ENCODE measurements at places on chromosomes 3 and 15.

- DNase-seq = no peak
Measured at GRCh38 chr3:57943525-57944495, 64.4 kb upstream of the FLNB start.

DNA sequence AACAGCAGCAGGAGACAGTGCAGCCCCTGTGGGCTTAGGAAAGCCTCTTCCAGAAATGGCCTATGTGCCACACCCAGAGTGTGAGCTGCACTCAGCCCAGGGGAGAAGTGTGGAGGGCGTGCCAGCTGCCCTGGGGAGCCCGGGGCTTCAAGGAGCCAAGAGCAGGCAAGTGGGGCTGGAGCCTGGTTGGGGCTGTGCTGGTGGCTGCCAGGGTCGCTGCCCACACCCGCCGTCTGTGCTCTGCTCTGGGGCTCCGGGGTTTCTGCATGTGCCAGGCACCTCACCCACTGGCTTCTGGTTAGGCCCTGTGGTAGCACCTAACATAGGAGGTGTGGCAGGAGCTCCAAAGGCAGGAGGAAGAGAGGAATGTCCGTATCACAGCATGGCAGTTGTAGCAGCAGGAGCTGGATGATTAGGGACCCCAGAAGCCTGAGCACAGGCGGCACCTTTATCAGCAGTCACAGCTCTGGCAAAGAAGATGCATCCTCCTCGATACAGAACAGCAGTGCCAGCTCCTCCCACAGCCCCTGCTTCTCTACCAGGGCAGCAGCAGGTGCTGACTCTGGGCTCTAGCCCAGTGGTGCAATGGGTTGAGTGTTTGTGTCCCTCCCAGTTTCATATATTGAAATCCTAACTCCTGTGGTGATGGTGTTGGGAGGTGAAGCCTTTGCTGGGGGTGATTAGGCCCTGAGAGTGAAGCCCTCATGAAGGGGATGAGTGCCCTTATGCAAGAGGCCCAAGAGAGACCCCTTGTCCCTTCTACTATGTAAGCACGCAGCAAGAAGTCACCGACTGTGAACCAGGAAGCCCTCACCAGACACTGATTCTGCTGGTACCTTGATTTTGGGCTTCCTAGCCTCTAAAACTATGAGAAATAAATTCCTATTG, 70.0 kb upstream of the KLF13 start:
- no peak for DNase-seq

DNA sequence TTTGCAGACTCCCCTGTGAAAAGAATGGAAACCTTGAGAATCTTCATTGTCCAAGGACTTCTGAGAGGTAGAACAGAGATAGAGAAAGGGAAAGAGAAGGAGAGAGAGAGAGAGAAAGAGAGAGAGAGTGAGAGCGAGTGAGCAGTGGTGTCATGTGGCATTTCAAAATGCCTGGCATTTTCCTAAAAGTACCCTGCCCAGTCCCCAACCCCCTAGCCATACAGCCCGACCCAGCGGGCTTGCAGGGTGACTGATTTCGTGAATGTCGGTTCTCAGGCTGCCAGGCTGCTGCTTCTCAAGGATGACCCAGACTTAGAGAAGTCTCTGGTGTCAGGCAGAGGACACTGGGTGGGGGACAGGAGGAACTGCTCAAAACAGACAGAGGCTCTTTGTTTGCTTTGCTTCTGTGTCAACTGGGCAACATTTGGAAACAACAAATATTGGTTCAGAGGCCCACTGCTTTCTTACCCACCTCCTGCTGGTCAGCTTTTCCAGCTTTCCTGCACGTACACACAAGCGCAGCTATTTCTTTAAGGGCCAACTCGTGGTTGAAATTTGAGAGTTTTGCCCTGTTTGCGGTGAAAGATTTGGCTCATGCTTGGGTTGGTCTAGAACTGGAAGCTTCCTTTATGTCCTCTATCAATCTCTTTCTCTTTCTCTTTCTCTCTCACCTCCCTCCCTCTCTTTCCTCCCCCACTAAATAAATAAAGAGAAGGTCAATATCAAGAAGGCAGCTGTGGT, 3.7 kb upstream of the TF start:
- no peak for DNase-seq

DNA sequence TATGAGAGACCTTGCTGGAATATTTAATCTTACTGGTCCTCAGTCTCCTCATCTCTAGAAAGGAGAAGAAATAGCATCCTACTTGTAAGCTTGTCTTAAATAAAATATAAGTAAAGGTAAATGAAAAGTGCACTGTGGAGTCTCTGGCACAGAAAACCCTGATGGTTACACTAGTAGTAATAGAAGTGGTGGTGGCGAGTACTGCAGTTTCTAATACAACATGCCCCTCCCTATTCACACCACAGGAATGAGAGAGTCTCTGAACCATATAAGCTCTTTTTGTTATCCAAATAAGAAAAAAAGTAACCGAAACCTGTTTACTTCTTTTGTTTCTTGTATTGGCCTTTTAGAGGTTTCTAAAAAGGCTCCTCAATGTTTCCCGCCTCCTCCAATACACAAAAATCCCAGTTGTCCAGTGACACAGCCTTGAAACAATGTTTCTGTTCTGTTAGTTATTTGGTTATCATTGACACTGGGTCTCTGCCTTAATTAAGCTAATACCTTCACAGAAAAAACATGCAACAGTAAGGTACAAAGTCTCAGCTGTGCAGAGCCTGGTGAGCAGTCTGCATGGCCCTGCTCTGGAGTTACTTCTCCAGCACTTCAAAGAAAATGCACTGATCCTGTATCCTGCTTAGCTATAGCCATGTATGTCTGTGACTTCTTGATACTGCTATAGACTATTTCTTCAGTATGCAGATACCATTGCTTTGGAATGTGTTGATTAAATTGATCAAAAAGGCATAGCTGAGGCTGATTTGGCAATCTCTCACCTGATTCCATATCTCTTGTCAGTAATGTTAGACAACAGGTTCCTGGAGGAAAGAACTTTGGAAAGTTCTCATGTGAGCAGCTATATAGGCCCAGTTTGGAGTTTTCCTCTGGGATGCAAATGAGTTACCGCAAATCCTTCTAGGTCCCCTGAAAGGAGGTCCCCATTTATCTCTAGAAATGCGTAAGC, 315.6 kb upstream of the IL12A start:
- no peak for DNase-seq

- no peak for DNase-seq
Measured at GRCh38 chr3:80983753-80984152, 777.7 kb downstream of the GBE1 start.

DNA sequence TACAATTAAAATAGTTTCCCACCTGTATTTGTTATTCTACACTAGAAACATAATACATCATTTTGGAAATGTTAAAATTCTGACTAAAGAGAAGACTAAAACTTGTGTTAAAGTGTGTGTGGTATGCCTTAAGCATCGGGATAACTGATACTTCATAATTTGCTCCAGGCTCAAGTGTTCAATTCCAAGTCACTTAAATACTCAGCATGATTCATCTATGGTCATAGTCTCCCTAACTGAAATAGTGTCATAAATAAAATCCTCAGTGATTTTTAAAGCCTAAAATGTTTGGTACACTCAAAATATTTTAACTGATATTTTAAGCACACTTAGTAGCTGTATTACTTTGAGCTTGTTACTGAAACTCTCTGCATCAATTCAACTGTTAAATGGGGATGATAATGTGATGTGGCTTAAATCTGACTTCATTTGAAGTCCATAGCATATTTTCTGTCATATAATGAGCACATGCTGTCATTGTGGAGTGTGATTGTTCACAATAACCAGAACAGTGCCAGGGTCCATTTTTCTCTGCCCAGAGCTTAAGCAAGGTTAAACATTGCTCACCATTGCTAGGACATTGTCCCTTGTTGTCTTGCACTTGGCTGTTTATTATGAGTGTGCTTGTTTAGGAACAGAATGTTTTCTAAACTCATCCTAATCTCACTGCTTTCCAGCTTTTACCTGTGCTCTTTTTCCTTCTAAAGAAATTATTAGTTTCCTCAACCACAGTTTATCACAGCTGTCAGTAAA, 122.2 kb downstream of the KLHL25 start:
- DNase-seq = no peak

- DNase-seq = peak; percentile 56
Measured at GRCh38 chr15:31867536-31868442, 162.5 kb upstream of the CHRNA7 start.

DNA sequence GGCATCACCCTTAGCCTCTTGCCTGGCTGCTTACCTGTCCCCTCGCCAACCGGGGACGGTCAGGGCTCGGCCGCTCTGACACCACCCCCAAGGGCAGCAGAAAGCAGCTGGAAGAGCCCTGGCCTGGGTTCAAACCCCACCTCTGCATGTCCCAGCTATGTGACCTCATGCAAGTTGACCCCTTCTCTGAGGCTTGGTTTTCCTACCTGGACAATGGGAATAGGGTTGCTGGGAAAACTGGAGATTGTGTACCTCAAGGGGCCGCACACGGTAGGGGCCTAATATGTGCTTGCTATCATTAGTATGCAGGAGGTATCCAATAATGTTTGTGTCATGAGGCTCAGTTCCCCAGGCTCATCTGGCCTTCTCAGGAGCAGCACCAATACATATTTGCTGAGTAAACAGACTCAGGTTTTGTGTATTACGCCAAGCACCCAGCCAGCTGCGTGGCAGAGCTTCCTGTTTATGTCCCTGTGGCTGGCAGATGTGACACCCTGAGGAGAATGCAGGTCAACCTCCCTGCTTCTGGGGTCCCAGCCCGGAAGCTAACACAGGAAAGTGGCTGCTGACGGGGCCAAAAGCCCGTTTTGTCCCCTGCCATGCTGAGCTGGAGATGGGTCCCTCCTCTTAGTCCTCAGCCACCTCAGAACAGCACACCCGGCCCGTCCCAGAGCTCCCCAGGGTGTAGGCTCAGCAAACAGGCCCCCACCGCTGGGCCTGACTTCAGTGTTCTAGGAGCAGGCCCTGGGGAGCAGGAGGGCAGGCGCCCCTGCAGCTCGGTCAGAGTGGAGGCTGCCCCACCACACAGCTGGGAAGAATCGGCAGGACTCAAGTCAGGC, 29.7 kb downstream of the PLXND1 start:
- peak; percentile 80 for DNase-seq

- peak; percentile 42 for DNase-seq
Measured at GRCh38 chr3:112555535-112556170, 6.1 kb downstream of the ATG3 start.

GRCh38 chr15:91445695-91446228, 345.7 kb downstream of the SV2B start:
- DNase-seq = no peak

DNA sequence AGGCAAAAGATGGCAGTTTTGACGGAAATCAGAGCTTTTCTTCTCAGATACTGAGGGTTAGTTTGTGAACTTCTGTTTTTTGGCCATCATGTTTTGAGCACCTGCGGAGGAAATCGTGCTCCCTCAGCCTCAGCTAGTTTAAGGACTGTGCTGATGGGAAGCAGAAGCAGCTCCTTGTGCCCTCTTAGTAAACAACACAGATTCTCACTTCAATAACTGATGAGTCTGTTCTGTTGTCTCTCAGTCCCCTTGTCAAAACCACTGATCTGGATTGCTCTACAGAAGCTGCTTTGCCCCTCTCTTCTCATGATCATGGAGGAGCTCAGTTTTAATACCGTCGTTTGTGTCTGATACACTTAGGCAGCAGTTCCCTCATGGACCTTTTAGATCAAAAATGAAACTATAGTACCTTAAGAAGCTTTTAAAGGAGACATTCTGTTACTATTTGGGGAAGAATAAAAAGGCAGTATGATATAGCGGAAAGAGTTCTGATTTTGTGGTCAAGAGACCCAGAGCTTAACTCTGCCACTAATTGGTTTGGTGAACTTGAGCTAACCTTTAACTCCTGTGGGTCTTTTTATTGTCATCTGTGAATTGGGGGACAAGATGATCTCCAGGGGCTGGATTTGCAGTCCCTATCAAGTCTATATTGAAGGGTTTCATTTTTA, 152.6 kb downstream of the BBX start:
- DNase-seq = no peak

DNA sequence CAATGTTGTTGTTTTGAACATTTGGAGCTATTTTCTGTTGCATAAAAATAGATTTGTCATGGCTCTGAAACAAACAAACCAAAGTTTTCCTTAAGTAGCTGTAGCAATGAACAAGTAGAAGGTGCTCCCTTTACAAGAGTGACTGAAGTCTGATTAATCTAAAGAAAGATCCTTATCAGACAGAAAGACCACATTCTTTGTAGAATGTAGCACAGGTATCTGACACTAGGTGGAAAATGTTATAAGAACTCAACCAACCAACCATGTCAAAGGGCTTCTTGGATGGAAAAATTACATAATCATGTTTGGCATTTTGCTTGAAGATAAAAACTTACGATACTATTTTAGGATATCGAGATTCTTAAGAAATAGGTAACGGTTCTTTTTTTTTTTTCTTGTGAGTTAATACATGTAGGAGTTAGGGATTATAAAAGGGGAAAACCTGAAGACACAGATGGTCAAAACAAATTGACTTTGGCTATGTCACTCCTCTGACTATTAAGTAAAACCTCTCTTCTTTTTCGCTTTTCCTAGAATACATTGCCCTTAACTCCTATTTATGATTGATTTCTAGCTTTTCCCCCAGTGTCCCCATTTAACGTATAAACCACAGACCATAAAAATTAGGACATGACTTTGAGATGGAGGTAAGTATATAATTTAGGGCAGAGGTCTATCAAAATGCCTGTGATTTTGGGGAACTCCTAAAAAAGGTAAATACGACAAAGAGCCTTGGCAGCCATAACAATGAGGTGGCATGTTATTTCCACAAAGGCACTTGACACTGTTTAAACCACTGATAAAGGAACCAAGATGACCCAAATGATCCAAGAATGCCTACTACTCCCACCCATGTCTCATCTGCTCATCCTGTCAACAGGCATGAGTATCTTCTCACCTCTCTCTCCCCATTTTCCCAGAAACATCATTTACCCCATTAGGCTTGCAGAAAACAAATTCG, 72.0 kb downstream of the CCR4 start:
- no peak for DNase-seq

DNA sequence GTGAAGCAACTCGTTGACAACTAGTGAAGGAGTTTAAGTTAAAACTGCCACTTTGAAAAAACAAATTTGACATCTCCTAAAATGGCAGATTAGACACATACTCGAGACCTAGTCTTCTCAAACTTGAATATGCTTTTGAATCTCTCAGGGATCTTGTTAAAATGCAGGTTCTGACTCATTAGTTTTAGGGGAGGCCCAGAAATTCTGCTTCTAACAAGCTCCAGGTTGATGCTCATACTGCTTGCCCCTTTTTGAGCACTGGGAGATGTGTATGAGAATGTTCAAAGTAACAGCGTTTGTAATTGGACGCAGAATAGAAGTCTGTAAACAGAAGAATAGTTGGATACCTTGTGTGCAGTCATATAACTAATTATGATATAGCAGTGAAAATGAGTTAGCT, 1.6 kb downstream of the C3orf38 start:
- no peak for DNase-seq

DNA sequence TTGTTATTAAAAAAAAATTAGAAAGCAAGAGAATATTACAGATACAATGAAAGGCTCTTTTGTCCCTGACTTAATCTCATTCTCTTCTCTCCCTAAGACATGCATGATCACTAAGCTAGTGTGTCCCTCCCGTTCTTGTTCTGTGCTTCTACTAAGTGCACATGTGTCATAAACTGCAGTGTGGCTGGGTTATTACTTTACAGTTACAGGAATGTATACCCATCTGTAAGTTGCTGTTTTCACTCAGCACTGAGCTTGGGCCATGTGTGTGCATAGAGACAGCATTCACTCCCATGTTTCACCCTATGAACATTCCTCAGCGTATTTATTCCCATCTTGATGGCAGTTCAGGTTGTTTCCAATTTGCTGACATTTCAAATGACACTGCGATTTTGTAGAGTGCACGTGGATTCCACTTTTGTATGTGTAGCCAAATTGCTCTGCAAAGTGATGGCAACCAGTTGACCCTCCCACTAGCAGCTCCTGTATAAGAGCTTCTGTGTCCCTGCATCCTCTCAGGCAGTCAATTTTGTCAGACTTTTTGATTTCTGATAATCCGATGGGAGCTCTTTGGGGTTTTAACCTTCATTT, 145.8 kb upstream of the UBE2E1 start:
- no peak for DNase-seq

GRCh38 chr3:141407047-141407446, 38.7 kb downstream of the ZBTB38 start:
- DNase-seq = no peak
